ENCODE measurements at places on chromosomes 3 and 15.

- no peak for DNase-seq
Observed at GRCh38 chr3:177336873-177337450, 139.7 kb upstream of the TBL1XR1 start.

DNA sequence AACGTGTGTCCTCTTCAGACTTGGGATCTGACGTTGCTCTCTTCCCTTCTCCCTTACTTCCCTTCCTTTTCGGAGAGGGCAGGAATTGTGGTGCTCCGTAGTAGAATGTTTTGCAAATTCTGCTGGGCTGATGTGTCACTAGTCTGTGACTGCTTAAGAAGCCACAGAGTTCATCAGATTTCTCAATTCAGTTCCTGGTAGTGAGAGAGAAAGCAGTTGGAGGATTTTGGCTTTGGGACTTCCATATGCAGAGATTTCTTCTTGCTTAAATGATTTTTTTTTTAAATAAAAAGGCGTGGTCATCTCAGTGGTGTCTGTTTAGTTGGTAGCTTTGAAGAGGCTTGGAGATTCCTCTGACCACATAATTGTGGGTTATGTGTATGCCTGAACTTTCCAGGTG lies 10.1 kb downstream of the CEMIP start:
- DNase-seq, result no peak

GRCh38 chr15:25368850-25369249 lies 70.0 kb downstream of the UBE3A start:
- DNase-seq, result no peak

- DNase-seq, result no peak
Observed at GRCh38 chr3:54228806-54229205, 106.5 kb downstream of the CACNA2D3 start.

- no peak for DNase-seq
Observed at GRCh38 chr15:35329521-35329961, 216.4 kb downstream of the DPH6 start.

DNA sequence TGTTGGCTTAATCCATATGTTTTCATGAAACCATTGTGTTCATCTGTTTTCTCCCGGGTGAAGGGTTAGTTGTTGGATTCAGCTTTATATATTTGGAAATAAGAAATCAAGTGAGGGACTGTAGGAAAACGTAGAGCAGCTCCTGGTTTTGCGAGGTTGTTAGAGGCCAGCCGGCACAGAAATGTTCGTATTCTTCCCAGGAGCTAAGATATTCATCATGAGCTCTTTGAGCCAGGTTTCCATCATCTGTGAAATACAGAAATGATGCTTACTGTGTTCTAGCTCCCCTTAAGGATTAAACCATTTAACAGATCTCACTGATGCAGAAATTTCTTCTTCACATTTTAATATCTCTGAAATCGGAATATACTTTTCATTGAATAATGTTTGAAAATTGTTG lies 235.5 kb downstream of the PTPRG start:
- DNase-seq, result no peak

DNA sequence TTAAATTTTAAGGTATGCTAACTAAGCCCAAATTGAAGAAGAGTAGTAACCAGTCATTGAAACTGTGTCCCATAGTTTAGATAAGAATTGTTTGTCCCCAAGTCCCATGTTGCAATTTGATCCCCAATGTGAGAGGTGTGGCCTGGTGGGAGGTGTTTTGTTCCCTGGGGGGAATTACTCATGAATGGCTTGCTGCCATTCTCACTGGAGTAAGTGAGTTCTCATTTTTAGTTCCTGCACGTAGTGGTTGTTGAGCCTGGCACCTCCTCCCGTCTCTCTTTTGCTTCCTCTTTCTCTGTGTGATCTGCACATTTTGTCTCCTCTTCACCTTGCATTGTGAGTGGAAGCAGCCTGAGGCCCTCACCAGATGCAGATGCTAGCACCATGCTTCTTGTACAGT lies 1271.0 kb downstream of the NSUN3 start:
- no peak for DNase-seq

- no peak for DNase-seq
Observed at GRCh38 chr3:127320529-127321121, 32.8 kb upstream of the PRR20G start.

GRCh38 chr15:50057196-50057595 lies 61.8 kb downstream of the ATP8B4 start:
- DNase-seq, result no peak

GRCh38 chr3:47803480-47804025 lies 615 bp downstream of the DHX30 start:
- no peak for DNase-seq

- DNase-seq, result no peak
Observed at GRCh38 chr3:188440340-188440972, 286.5 kb downstream of the LPP start.

DNA sequence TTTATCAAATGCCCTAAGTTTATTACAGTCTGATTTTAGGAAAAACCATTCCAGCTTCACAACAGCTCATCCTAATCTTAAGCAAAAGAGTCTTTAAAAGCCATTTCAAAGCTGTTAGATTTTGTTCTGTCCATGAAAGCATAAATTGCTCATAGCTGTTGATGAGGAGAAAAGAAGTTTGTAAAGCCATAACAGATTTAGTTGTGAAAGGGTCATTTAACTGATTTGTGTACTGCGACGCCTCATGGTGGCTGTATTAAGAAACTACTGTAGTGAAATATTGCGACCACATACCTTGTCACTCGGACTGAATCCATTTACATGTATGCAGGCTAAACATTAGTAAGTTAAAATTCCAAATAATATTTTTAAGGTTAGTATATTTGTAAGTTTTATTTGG lies 20.9 kb downstream of the BBX start:
- DNase-seq, result no peak

- DNase-seq, result no peak
Observed at GRCh38 chr3:43734685-43735084, 43.9 kb downstream of the ABHD5 start.

- DNase-seq, result no peak
Observed at GRCh38 chr15:49301562-49301961, 121.5 kb upstream of the FGF7 start.

GRCh38 chr15:53569751-53570480 lies 189.5 kb downstream of the WDR72 start:
- DNase-seq, result no peak

DNA sequence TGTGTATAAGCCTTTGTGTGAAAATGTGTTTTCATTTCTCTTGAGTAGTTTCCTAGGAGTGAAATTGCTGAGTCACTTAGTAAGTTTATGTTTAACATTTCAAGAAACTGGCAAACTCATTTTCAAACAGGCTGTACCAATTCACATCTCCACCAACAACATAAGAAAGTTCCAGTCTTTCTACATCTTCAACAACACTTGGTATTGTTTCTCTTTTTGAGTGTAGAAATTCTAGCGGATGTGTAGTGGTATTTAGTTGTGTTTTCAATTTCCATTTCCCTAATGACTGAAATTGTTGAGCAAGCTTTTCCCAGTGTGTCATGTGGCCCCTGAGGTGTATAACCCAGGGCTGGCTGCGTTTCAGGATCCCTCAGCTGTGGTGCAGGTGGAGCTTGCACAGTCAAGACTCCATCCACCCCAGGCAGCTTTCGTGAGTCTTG lies 258.5 kb downstream of the PDCD6IP start:
- no peak for DNase-seq

DNA sequence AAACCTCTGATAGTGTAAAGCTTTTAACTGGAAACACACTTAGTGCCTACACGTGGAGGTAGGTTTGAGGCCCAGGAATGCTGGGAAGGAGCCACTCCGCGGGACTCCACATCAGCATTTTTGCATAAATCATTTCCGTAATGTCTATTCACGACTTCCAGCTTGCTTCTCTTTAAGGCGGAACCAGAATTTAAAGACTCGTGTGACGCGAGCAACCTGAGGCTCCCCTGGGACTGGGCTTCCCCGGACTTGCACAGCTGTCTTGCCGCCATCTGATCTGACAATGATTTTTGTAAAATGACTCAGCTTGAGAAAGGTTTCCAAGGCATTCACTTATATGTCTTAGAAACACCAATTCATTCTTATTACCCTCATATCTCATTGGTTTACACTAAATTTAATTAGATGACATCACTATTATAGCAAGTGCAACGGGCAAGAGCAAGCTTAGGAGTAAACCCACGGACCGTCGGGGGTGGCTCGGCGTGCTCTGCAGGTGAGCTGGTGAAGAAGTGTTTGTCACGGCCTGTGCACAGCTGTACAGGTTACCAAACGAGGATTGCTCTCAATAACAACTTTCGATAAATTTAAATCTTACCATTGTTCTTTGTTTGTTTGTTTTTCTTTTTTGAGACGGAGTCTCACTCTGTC lies 95.2 kb downstream of the CHSY1 start:
- DNase-seq, result no peak

DNA sequence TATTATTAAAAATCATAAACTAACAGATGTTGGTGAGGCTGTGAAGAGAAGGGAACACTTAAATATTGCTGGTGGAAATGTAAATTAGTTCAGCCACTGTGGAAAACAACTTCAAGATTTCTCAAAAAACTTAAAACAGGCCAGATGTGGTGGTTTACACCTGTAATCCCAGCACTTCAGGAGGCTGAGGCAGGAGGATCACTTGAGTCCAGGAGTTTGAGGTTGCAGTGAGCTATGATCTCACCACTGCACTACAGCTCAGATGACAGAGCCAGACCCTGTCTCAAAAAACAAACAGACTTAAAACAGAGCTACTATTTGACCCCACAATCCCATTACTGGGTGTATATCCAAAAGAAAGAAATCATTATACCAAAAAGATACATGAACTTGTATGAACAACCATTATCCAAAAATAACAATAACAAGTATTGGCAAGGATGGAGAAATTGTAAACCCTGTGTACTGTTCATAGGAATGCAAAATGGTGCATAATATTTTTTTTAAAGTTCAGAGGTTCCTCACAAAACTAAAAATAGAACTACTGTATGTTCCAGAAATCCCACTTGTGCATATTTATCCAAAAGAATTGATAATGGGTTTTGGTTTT lies 25.5 kb downstream of the ZNF148 start:
- DNase-seq, result no peak

GRCh38 chr3:61783993-61784718 lies 222.8 kb downstream of the PTPRG start:
- DNase-seq, result no peak

GRCh38 chr15:40054605-40054854 lies 15.5 kb upstream of the SRP14 start:
- no peak for DNase-seq

- no peak for DNase-seq
Observed at GRCh38 chr3:135170732-135171131, 375.7 kb downstream of the EPHB1 start.

- no peak for DNase-seq
Observed at GRCh38 chr3:186719945-186720739, 3.0 kb downstream of the KNG1 start.

GRCh38 chr15:61715082-61715481 lies 345.2 kb downstream of the VPS13C start:
- no peak for DNase-seq

GRCh38 chr15:63604281-63604680 lies 7.1 kb downstream of the FBXL22 start:
- no peak for DNase-seq

DNA sequence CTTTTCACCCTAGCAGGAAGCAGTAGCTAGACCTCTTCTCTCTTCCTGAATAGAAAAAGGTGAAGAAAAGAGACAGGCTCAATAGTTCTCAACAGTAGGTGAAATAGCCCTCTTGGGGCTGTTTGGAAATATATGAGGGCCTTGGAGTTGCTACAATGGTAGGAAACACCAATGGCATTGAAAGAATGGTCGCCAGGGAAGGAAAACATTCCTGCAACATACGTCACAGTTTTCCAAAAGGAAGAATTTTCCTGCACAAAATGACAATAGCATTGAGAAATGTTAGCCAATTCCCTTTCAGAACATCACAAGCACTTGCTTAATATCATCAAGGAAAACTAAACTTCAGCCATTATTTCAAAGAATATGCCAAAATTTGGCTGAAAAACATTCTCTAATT lies 484.5 kb downstream of the IGSF11 start:
- DNase-seq, result no peak

GRCh38 chr15:94008104-94009074 lies 223.0 kb upstream of the MCTP2 start:
- no peak for DNase-seq

- no peak for DNase-seq
Observed at GRCh38 chr3:8653800-8654408, 9.3 kb upstream of the SSUH2 start.

DNA sequence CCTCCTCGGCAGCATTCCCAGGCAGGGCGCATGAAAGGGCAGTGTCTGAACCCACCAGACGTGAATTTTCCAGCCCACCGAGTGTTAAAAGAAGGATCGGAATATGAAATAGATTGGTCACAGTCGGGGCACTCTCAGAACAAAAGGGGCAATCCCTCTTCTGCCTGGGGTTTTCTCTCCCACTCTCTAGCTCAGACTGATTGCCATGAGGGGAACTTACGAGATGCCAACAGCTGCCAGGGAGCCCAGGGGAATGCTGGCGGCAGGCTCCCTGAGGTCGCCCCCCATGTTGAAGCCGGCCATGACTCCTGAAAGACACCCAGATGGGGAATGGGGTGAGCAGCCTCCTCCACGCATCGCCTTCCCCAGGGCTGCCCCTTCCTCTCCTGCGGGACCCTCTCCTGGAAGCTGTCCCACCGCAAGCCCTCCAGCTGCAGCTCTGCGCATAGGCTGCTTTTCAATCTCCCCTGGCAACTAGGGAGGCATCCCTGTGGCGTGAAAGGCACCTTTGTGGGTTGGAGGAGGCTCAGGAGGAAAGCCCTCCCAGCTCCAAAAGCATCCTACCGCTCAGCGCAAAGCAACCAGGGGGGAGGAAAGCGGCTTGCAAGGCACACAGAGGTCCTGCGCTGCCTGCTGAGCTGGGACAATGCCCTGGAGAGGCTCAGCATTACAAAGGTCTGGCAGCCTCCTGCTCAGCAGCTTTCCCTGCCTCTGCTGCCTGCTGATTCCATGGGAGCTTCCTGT lies 64.8 kb upstream of the HEG1 start:
- DNase-seq, result no peak

DNA sequence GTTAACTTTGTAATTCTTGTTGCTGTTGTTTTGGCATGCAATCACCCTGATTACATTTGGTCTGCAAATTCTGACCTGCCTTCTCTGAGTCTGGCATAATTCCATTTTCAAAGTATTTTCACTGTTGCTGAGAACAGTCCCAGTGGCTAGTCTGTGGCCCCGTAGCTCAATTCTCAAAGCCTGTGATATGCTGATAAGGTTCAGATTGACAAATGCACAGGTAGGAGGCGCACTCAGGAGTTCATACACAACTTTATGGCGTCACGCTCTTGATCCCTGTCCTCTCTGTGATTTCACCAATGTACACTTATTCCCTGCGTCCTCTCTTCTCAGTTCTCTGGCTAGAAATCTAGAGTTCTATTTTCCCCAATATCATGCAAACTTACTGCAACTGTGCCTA lies 376.6 kb upstream of the SLCO3A1 start:
- DNase-seq, result no peak

DNA sequence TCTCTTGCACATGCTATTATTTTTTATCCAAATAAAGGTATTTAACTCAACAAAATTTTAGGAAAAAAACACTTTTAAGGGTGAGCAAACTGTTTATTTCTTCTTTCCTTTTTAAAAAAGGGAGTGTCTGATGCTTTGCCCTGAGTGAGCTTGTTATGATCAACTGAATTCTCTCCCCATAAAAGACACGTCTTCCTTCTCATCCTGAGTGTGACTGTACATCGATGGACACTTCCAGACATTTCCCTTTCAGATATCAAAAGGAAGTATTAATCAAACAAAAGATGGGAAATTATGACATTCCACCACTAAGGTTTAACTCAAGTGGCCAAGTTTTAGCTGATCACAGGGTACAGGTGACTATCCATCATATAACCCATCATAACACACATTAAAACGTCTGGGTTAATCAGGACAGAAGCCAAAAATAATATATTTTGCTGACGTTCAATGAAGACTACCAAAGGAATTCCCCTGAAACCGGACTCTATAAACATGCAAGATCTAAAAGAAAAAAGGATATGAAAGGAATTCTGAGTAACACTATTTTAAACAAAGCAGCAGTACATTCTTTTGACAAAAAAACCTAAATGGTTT lies 354.8 kb downstream of the MECOM start:
- DNase-seq, result no peak
